ENCODE measurements at places on chromosomes 13 and 19. TPM values are rescaled to one million over a fixed set of nuclear protein-coding genes. Genes with fewer than 3 reads are reported as not detected.

Gene GFY
- not detected for total RNA-seq

Gene SHISA2
- total RNA-seq, result 1.2 TPM

Gene KISS1R
- 0.92 TPM for total RNA-seq

Gene SHANK1
- not detected for total RNA-seq

Gene PLIN3
- 157 TPM for total RNA-seq

Gene MEIOSIN
- total RNA-seq, result not detected

Gene ZNF526
- total RNA-seq, result 10.5 TPM

Gene KL
- total RNA-seq, result 0.28 TPM

Gene GARIN5A
- 2.0 TPM for total RNA-seq

Gene POLR1D
- total RNA-seq, result 75.6 TPM

Gene UBXN6
- 55.6 TPM for total RNA-seq

Gene CHST8
- 0.28 TPM for total RNA-seq

Gene ZIC5
- total RNA-seq, result 5.2 TPM

Gene B9D2
- total RNA-seq, result 7.1 TPM

Gene CGB7
- total RNA-seq, result 0.95 TPM

Gene ZNF600
- total RNA-seq, result 13.6 TPM

Gene FIZ1
- 28.5 TPM for total RNA-seq

Gene LPAR6
- total RNA-seq, result 3.9 TPM

Gene KLK2
- not detected for total RNA-seq

Gene LYL1
- total RNA-seq, result 0.23 TPM

Gene LNX2
- total RNA-seq, result 11.6 TPM

Gene EHD2
- total RNA-seq, result 41.8 TPM

Gene ICAM1
- total RNA-seq, result 136 TPM

Gene RNF225
- total RNA-seq, result 1.6 TPM

Gene MYBPC2
- 0.18 TPM for total RNA-seq

Gene ZNF417
- 22.8 TPM for total RNA-seq

Gene PIBF1
- total RNA-seq, result 11.7 TPM

Gene UPK1A
- total RNA-seq, result 0.67 TPM

Gene CARS2
- 31.9 TPM for total RNA-seq

Gene SHC2
- 6.7 TPM for total RNA-seq

Gene PRODH2
- total RNA-seq, result not detected

Gene BICRA
- 13.7 TPM for total RNA-seq

Gene SIRT6
- 19.8 TPM for total RNA-seq

Gene ZNF134
- 18.9 TPM for total RNA-seq

Gene DCT
- total RNA-seq, result not detected

Gene PRTN3
- total RNA-seq, result 1.5 TPM

Gene NCAN
- 0.15 TPM for total RNA-seq

Gene CACNG8
- 17.7 TPM for total RNA-seq

Gene FGF22
- total RNA-seq, result 0.72 TPM

Gene ZNF665
- total RNA-seq, result 7.0 TPM

Gene ZNF681
- total RNA-seq, result 2.0 TPM

Gene LGALS7
- not detected for total RNA-seq

Gene FXYD3
- total RNA-seq, result not detected

All from Panc1 (cell line).